ENCODE measurements at places on chromosomes 7 and 10.

- no peak for DNase-seq
Measured at GRCh38 chr10:114151486-114151885, 22.5 kb downstream of the CCDC186 start.

- no peak for DNase-seq
Measured at GRCh38 chr10:46547541-46548497, 8.6 kb downstream of the GPRIN2 start.

- no peak for DNase-seq
Measured at GRCh38 chr10:33055625-33056024, 97.6 kb upstream of the ITGB1 start.

DNA sequence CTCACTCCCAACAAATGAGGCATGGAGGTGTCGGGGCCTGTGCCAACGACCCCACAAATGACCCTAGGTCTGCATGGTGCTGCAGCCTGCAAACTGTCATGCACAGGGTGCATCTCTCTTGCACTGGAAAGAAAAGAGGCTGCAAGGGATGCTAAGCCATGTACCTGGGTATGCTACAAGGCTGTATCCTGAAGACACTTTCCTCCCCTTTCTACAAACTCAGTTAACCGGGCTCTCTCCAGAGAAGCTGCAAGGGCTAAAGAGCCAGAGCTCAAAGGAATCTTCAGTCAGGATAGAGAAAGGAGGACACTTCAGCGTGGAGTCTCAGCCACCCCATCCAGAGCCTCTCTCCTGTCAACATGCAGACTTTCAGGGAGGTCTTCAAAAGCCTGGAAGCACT is 449.0 kb downstream of the GRID1 start:
- no peak for DNase-seq

- DNase-seq: no peak
Measured at GRCh38 chr10:132701846-132702190, 84.1 kb downstream of the NKX6-2 start.

GRCh38 chr10:61961278-61961677 is 59.8 kb downstream of the ARID5B start:
- no peak for DNase-seq

GRCh38 chr10:92880233-92880861 is 32.0 kb downstream of the EXOC6 start:
- DNase-seq: no peak

- DNase-seq: no peak
Measured at GRCh38 chr10:99733366-99733765, 1.3 kb downstream of the CUTC start.

DNA sequence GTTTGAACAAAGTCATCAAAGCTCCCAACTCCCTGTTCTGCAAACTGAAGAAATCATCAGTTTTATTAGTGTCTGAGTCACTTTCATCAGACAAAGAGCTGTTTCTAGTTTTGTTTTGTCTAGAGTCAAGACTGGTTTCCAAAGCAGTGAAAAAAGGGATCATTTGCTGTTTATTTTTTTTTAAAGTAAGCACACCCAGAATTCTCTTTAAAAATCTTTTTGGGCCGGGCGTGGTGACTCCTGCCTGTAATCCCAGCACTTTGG is 972.0 kb upstream of the CELF2 start:
- no peak for DNase-seq

DNA sequence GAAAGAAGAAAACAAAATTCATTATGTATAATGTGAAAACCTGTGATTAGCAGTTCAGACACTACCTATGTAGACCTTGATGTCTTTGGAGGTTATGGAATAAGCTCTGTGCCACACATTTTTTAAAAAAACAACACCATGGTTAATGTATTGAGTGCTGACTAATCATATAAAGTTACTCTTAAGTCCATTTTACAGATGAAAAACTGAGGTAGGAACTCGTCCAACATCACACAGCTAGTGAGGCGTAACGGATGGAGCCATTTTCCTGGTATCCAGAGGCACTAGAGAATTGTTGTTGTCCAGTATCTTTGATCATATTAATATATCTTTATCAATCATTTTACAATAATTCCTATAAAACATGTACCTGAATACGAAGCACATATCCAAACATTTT is 67.5 kb downstream of the MINDY3 start:
- DNase-seq: no peak

DNA sequence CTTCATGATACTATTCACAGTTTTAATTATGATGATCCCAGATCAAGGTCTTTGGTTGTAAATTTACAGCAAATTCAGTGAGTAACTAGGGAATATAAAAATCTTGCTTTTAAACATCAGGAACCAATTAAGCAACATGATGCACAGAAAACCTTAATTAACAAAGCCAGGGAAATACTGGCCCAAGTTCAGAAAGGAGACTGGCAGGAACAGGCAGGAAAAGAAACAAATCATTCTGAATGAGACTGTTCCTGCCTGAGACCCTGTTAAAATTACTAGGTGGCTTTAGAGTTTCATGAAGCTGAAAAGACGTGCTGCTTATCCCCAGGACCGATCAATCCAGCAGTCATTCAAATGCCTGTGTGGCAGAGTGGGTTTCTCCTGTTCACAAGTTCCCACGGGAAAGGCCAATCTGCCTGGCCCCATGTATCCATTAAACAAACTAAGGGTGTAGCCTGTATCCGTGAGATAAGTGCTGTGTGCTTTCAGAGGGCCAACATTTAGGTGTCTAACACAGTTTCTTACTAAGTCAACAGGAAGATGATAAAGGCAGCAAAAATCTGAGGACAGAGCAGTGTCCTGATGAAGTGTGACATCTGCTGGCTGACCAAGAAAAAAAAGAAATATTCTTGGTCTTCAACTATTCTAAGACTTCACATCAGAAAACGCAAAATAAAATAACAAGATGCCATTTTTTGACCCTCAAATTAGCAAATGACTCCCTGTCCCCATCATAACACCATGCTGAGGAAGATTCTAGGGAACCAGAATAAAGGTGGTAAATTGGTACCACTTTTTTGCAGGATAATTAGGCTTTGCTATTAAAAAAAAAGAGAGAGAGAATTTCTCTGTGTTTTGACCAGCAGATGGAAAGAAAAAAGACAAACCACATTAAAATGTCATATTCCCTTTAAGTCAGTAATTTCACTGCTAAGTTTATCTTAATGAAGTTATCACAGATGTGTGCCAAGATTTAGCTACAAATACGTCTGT is 34.2 kb downstream of the PUS7 start:
- no peak for DNase-seq

DNA sequence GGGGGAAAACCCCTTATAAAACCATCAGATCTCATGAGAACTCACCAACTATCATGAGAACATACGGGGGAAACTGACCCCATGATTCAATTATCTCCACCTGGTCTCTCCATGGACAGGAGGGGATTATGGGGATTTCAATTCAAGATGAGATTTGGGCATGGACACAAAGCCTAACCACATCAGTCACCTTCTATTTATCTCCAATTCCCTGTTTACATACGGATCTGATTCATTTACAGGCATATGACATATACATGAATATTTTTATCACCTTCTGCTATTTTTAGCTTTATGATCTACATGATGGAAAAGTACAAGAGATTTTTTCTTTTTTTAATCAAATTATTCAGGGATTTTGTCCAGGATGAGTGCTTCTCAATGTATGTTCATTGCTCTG is 944.5 kb downstream of the REEP3 start:
- no peak for DNase-seq

- DNase-seq: no peak
Measured at GRCh38 chr7:137975221-137975620, 26.7 kb downstream of the CREB3L2 start.

DNA sequence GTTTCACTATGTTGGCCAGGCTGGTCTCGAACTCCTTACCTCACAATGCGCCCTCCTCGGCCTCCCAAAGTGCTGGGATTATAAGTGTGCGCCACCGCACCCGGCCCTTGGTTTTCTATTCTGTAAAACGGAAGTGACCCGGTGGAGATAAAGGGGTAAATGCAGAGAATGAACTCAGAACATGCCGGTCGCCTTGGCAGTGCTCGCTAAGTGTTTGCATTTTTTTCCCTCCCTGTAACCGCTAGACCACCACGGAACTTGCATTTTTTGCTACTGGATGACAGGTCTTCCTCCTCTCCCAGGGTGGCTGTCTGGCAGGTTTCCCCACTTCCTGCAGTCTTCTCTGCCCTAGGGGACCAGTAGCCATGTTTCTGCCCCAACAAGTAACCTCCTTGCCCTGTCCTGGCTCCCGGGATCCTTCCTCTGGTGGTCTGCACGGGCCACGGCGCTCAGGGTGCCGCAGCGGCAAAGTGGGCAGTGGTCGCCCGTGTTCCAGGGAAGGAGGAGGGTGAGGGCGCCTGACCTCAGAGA is 18.8 kb upstream of the GNA12 start:
- no peak for DNase-seq

DNA sequence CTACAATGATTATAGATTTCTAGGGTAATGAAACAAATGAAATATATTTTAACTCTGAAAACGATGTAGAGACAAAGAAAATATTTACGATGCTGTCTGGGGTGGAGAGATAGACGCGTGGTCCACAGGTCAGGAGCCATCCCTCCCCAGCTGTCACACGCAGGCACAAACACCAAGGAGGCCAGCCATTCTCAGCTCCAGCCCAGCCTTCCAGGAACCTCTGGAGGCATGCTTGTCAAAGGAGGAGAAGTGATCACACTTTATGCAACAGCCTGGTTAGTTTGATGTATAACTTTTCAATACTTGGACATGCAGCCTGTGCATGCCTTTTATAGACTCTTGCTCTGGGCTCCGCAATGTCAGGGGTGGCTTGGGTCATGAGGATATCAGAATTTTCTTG is 391.5 kb upstream of the MGMT start:
- no peak for DNase-seq

GRCh38 chr10:27819781-27820531 is 74.3 kb upstream of the MKX start:
- DNase-seq: no peak

DNA sequence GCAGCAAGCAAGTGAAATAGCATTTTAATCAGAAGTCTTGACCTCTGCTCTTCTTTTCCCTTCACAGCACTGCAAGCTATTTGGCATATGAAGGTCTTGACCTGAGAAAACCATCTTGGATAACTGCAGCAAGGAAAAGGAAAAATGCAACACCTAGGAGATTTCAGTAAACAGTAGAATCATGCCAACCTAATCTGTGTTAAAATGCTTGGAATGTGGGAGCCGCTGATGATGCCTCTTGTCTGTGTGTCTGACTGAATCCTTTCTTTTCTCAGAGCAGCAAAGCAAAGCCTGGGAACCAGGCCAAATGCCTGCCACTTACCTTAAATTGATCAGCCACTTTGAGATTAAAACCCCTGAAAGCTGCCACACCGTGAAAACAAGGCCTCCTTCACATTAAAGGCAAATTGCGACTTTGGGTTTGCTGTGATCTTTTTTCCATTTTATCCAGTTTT is 80.4 kb upstream of the CDK6 start:
- DNase-seq: no peak

- no peak for DNase-seq
Measured at GRCh38 chr10:94083662-94084265, 90.0 kb downstream of the PLCE1 start.

DNA sequence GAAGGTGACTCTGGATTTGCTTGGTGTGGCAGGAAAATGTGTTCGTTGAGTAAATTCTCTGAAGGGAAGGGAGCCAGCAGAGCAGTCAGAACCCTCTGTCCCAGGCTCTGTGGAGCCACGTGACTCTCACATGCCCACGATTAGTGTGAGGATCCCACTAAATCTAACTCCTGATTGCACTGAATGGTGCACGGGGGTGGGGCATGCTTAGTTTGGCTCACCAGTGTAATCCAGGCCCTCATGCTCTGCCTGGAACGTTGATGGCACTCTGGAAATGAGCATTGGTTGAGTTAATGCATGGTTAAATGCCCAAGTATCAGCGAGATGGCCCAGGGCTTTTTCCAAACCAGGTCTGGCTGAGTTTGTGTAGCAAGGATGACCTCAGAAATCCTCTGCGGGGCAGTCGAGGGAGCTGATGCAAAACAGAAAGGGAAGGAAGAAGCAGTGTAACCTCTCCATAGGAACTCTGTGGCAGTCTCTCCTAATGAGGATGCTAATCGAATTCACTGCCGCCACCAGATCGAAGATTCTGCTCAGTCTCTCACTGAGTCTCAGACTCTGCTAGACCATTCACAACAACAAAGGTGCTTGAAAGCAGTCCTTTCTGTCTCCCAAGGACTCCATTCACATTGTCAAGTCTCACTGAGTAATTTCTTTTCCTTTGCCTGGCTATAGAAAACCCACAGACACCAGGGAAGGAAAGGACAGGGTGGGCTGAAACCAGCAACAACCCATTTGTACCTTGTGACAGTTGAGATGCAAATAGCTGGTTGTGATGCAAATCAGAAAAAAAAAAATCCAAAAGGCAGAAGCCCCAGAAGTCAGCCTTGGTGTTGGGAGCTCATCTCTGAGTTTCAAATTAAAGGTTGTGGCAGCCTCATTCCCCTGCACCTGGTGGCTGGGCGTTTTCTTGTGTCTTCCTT is 98.1 kb downstream of the C10orf105 start:
- no peak for DNase-seq

- DNase-seq: no peak
Measured at GRCh38 chr7:42831718-42832522, 80.0 kb downstream of the C7orf25 start.

- no peak for DNase-seq
Measured at GRCh38 chr10:86254526-86255174, 111.9 kb downstream of the GRID1 start.

DNA sequence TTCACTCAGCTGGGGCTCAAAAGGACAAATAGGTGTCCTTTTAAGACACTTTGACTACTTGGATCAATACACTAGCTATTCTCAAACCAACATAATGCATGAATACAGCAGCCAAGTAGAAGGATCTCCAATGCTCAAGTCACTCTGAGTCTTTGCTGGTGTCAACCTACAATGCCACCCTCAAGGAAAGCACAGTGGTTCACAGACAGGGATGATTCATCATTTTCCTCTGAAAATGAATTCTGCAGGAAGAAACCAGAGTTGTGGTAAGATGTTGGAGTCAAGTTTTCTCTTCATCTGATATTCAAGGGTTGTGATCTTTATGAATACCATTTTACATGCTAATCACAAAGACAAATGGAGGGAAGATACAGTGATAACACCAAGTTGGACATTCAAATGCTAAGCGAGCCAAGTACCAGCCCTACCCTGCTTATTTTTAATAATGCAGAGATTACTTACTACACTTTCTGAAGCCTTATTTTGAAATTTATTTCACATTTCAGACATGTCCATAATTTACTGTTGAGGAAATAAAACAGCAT is 143.1 kb upstream of the FGFR2 start:
- DNase-seq: no peak

Data from activated T-helper 9 cell treated with anti-CD3 and anti-CD28 coated beads, Interleukin-2, amount 50 U/mL, for 16 hours (primary cell).